ENCODE measurements at places on chromosomes 7 and 10. TPM values are rescaled to one million over a fixed set of nuclear protein-coding genes. Genes with fewer than 3 reads are reported as not detected.

The AKR1C3 gene
- total RNA-seq, result 0.73 TPM

The SERPINE1 gene
- total RNA-seq, result 128 TPM

The BICC1 gene
- 4.3 TPM for total RNA-seq

- ATAC-seq, result no peak
These were observed 12.7 kb upstream of the CACUL1 start for GRCh38 chr10:118767297-118768040.

DNA sequence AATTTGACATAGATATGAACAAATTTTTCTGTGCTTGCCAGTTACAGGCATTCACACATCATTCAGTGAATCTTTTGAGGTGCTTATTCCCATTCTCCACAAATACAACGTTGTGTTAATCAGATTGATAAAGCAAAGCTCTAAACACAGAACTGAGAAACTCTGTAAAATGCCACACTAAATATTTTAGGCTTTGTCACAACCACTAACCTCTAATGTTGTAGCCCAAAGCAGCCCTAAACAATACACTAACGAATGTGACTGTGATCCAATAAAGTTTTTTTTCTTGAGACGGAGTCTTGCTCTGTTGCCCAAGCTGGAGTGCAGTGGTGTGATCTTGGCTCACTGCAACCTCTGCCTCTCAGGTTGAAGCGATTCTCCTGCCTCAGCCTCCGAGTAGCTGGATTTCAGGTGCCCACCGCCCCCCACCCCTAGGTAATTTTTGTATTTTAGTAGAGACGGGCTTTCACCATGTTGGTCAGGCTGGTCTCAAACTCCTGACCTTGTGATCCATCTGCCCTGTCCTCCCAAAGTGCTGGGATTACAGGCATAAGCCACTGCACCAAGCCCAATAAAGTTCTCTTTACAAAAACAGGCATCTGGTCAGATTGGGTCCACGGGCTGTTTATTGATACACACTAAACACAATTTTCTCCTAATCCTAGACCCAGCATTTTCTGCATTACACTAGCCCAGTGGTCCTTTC lies 6.9 kb downstream of the CYCS start:
- ATAC-seq, result peak; percentile 6

GRCh38 chr10:95835911-95836310 lies 71.9 kb upstream of the CC2D2B start:
- ATAC-seq, result no peak

GRCh38 chr10:28970231-28970630 lies 292.9 kb downstream of the BAMBI start:
- no peak for ATAC-seq

- no peak for ATAC-seq
These were observed 5.1 kb upstream of the GRID1 start for GRCh38 chr10:86371691-86372090.

- ATAC-seq, result no peak
These were observed 697.8 kb downstream of the NRG3 start for GRCh38 chr10:82572744-82573143.

DNA sequence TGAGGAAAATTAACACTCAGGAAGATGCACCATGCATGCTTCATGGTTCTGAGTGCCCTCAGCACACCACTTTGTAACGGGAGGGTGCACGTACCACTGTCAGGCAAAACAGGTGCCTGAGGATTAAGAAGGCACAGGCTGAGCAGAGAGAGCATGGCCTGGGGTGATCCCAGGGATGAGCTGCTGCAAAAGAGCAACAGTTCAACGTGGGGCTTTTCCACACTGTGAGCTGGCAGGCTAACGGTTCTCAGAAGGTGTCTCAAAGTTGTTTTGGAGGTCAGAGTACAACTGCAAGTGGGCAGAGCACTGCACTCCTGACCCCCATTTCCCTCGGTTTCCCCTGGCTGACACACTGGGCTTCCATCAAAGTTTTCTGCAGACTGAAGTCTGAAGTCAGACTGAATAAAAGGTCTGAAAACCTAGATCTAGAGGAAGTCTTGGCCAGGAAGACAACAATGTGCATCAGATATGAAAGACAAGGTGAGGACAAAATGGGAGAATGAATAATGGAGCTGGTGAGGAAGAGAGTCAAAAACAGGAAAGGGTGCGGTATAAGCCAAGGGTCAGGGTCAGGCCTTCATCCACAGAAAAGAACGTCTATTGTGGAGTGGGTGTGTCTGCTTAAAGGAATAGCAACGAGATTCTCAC lies 20.5 kb downstream of the ZNF438 start:
- ATAC-seq, result no peak

GRCh38 chr10:123912871-123913270 lies 21.3 kb upstream of the CPXM2 start:
- no peak for ATAC-seq

DNA sequence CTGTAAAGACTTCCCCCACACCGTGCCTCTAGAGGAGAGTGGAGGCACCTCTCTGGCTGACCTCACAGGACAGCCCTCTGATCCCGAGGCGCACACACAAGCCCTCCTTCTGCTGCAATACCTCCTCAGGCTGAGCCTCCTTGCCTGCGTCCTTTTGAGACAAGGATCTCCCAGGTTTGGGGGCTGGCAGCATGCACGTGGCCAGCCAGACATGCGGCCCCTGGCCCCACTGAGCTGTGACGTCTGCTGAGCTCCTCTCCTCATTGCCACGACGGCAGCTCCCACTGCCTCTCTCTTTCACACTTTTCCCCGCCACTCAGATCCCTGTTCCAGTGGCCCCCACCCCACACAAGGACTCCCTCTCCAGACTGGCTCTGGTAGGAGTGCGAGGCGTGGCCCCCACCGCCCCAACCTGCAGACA lies 12.2 kb upstream of the DNAAF5 start:
- ATAC-seq, result no peak

DNA sequence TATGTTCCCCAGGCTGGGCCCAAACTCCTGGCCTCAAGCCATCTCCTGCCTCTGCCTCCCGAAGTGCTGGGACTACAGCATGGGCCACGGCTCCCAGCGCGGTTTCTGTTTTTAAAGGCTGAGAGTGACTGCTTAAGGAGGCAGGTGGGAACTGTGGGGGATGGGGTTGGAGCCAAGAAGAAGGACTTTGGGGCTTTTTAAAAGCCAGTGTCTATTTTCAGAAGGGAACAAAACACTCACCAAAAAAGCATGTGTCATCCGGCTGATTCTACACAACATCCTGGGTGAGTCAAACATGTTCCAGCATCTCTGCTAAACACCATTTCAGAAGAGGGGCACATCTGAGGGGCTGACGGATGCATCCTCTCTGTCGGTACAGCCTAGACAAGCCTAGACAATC lies 824.5 kb downstream of the TYW1 start:
- no peak for ATAC-seq
